ENCODE measurements at places on chromosomes 1 and 21.
A peak's percentile ranks its signal among the peaks of the same experiment; 100 is the strongest.

DNA sequence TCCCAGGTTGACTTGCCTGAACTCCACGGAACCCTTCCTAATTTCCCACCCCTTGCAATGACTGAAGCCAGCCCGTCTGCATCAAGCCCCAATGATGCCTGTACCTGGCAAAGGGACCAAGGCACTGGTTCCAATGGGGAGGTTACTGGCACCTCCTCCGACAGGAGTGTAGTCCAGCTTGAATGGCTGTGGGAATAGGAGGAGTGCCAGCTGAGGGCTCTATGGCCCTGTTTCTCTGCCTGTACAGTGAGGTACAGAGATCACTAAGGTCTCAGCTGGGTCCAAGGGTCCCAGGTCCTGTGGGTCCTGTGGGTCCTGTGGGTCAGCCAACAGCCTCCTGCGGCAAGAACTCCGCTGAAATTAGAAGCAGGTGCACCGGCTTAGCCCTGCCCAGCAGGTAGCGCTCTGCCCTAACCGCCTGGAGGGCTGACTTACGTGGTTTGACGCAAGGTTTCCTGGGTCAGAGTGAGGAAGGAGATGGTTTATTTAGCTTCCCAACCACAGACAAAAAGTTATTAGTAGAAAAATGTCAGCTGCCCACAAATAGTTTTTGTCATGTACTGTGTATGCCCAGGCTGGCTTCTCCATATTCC, 9.9 kb upstream of the SPRR4 start:
- DNase-seq, result no peak

GRCh38 chr1:67166196-67166595, at the start of gene IL23R:
TSS of gene IL23R (plus strand) at chr1:67166454. CDS start at chr1:67168121, 1,667 bp downstream.
- DNase-seq, result no peak

DNA sequence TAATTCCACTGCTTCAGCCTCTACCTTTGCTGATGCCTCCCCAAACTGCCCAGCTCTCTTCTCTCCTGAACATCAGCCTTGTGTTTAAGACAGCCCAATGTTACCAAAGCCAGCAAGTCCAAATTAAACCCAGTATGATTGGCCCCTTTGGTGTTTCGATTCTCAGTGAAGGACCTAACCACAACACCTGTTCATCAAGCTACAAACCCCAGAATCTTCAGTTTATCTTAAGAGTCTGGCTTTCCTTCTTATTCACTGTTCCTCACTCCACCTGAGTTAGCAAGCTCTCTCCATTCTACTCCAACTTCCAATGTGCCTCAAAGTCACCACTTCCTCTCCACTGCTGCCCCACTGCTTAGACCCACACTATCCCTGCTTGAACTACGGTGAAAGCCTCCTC, 25.5 kb upstream of the ITPKB start:
- no peak for DNase-seq

DNA sequence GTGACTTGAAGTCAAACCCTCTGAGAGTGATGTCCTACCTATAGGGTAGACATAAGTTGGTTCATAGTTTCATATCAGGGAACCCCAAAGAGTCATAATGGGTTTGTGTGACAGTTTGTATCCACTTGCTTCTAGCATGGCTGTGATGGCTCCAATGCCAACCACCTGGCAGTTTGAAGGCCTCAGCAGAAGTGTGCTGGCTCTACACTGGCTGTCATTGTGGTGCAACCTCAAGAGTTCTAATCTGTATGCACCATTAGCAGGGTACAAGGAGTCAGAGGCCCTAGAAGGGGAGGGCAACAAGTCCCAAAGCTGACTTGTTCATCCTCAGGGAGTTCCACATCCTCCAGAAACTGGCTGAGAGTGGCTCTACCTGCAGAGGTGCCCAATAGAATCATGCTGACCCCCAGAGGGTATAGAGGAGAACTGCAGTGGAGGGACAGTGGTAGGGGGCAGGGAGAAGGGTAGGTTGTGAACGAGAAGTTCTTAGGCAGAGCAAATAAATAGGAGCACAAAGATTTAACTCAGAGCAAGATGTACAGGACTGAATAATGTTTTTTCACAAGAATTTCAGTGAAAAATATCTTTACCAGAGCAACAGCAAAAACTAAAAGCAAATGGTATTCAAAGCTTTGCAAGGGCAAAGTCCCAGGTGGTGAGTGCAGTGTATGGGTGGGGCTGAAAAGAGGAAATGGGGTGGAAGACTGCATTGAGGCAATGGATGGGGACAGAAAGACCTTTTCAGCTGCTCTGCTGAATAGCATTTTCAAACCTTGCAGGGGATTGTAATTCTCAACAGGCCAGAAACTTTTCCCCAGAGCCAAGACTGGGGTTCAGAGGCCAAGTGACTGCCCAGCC, 3.2 kb downstream of the FCRL2 start:
- no peak for DNase-seq

- no peak for DNase-seq
Measured at GRCh38 chr21:29639366-29640079, 300.3 kb downstream of the GRIK1 start.

DNA sequence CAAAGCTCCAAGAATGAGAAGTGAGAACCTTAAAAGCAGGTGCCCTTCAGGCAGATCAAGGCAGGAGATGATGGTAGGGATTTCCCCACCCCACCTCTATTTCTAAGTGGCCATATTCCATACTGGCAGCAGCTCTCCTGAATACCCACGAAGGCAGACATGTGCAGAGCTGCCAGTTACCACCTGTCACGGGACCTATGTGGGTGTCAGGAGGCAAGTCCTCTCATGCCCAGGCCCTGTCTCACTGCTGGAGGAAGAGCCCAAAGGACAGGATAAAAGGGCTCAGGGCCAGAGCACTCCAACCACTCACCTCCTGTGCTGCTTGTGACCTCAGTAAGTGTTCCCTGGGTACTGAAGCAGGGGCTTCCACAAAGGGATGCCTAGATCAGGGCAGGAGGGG, 721 bp upstream of the LCE1B start:
- no peak for DNase-seq

- DNase-seq, result no peak
Measured at GRCh38 chr1:95124342-95124741, 7.2 kb downstream of the TLCD4 start.

GRCh38 chr1:59903141-59903754, 23.3 kb downstream of the CYP2J2 start:
- peak; percentile 23 for DNase-seq

DNA sequence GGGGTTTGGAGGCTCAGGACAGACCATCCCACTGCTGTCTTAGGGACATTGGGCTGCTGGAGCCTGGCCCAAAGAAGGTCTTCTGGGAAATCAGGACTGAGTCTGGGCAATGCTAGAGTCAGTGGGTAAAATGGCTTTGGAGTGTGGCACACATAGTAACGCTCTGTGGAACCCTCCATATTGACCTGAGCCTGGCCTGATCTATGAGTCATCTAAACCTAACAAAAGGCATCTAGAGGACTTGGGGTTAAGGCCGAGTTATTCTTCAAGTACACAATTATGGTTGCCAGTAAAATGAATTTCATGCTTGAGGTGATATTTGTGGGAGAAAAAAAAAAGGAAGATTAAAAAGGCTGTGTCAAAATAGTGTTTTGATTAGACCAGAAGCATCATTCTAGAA, 77.7 kb downstream of the ST6GALNAC5 start:
- no peak for DNase-seq

- peak; percentile 24 for DNase-seq
Measured at GRCh38 chr21:44368711-44369446, 15.5 kb downstream of the TRPM2 start.

DNA sequence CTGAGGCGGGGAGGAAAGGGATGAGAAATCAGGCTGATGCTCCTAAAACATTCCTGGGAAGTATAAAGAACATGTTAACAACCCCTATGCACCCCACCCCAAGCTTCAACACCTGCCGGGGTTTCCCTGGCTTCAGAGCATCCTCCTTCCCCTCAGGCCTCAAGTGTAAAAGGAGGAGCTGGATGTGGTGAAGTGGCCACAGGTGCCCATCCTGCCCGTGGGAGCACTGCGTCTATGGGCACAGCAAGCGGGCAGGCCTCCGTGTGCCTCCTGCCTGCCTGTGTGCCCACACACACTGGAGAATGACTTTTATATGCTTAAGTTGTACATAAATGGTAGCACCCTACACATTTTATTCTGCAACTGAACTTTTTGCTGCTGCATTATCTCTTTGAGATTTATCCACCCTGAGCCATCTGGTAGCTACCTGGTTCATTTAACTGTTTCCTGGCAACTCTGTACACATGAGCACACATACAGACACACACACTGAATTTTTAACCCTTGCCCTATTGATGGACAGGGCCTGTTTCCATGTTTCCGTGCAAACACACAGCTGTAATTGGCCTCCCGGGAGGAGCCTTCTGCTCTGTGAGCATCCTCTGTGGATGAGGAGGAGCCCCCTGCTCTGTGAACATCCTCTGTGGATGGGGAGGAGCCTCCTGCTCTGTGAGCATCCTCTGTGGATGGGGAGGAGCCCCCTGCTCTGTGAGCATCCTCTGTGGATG, 13.4 kb upstream of the FTCD start:
- DNase-seq, result no peak

GRCh38 chr1:219518168-219518906, 94.6 kb downstream of the ZC3H11B start:
- DNase-seq, result no peak

DNA sequence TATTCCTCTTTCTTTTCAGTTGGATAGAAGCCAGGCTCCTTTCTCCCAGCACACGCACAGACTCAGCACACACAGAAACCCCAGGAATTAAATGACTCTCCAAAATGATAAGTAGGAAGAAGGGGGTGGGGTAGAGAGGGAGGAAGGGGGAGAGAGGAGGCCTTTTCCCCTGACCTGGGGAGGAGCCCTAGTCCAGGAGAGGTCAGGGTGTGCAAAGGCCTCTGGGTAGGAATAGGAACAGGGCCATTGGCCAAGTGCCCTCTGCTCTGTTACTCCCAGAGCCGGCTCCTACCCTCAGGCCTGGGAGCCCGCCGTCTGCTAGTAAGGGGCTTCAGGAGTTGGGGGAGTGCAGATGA, 35.6 kb upstream of the PUM1 start:
- DNase-seq, result no peak

DNA sequence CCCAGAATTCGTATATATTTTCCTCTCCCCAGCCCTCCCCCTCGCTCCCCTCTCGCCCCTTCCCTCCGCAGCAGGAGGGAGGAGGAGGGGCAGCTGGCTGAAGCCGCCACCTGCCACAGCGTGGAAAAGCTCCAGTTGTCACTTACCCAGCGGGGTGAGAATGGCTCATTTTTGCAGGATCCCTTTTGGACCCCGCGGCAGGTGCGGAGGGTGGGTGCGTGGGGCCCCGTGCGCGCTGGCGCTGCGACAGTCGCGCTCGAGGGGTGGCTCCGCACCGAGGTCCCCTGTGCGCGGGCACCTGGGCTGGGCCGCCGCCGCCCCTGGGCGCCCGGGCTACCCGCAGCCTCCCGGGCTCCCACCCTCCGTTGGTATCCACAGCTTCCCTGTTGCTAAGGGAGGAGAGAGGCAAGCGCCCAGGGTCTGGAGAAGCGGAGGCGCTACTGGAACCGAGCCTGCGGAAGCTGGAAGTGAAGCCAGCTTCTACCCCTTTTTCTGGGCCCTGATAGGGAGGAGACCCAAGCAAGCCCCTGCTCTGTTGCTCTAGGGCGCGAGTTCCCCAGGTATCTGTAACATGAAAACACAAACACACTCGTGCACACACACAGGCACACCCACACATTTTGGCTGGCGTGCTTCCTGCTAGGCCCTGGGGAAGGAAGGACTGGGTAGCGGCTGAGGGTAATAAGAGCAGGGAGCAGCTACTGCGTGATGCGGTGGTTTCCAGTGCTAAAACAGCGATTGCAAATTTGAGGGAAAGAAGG, at the start of gene ERICH3:
ERICH3 (minus strand) TSS at position 442 of the 761 bp plus-strand sequence; CDS start at position 169, 273 bp downstream.
- peak; percentile 45 for DNase-seq

DNA sequence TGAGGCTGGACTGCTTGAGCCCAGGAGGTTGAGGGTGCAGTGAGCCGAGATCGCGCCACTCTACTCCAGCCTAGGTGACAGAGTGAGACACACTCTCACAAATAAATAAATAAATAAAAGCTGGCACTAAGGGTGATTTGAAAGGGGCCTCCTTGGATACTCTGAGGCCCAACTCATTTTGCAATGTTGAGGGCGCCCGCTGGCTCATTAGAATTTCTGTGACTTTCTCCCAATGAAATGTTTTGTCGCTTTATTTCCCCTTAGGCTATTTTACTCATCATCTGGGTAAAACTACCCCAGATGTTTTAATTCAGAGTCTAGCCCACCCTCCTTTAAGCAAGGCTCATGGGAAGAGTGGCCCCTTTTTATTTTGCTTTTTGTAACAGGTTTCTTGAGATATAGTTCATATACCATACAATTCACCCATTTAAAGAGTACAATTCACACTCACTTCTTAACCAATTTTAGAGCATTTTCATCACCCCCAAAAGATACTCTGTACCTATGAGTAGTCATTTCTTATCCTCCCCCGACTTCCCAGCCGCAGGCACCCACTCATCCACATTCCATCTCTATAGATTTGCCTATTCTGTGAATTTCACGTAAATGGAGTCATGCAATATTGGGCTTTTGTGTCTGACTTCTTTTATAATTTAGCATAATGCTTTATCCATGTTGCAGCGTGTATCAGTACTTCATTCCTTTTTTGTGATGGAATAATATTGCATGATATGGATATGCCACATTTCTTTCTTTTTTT, 259.1 kb downstream of the KAZN start:
- no peak for DNase-seq

DNA sequence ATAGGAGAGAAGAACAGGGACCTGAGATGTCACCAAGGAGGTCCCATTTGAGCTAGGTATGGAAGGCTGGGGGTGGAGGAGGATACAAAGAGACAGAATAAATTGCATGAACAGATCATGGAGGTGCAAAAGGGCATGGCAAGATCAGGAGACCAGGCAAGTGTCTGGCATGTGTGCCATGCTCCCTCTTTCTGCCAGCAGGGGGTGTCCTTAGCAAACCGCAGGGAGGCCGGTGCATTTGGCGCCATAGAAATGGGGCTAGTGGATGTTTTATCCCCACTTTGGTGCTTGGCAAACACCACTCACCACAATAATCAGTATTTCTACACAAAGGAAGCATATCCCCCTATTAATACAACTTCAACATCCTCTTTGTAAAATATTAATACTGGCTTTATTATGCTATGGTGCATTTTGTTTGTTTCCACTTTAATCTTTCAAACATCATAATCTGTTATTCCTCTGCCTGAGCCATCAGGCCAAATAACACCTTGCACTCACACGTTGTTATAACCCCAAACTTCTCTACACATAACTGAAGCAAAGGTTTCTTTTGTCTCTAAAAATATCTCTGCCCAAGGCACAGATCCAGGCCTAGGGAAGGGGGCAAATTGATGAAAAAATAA, 25.9 kb downstream of the S100A6 start:
- DNase-seq, result peak; percentile 76

- no peak for DNase-seq
Measured at GRCh38 chr21:26958788-26959187, 8.1 kb downstream of the ADAMTS5 start.

- DNase-seq, result peak; percentile 48
Measured at GRCh38 chr1:29197590-29197924, 15.9 kb upstream of the SRSF4 start.

GRCh38 chr21:43693981-43694380, 24.9 kb upstream of the PDXK start:
- no peak for DNase-seq

GRCh38 chr1:197773856-197774255, 1.4 kb downstream of the DENND1B start:
- DNase-seq, result no peak

- DNase-seq, result no peak
Measured at GRCh38 chr1:2203671-2204414, 9.3 kb upstream of the FAAP20 start.

Data from SHP77 (cell line).